ENCODE measurements at places on chromosomes 16 and 17. TPM values are rescaled to one million over a fixed set of nuclear protein-coding genes. Genes with fewer than 3 reads are reported as not detected.

DNA sequence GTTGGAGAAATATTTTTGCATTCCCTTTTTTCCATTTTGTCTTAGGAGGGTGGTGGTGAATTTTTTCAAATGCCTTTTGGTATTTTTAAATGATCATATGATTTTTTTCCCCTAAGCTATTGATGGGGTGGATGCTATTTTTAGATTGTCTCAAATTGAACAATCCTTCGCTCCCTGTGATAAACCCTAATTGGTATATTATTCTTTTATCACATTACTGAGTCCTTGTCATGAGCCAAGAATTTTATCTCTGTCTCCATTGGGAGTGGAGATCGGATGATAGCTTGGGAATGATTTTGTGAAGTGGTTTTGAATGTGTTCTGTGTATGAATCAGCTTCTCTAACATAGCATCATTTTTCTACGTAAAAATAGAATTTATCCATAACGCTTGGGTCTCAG is 15.4 kb downstream of the NECAB2 start:
- H3K4me3 ChIP-seq: no peak overlapping the region
- DNase-seq: no peak
- H3K36me3 ChIP-seq: no peaks in the 10 kb centered on the region
- H3K27me3 ChIP-seq: peaks cover 36% of the 10 kb centered on the region

WSCD1 gene
- total RNA-seq: 0.45 TPM

GRCh38 chr17:76268015-76268749 is 3.0 kb downstream of the UBALD2 start:
- peak overlapping the region; percentile 90 for H3K4me3 ChIP-seq
- H3K4me1 ChIP-seq: peaks cover 26% of the 10 kb centered on the region
- no peak for DNase-seq
- H3K36me3 ChIP-seq: peaks cover 84% of the 10 kb centered on the region

DNA sequence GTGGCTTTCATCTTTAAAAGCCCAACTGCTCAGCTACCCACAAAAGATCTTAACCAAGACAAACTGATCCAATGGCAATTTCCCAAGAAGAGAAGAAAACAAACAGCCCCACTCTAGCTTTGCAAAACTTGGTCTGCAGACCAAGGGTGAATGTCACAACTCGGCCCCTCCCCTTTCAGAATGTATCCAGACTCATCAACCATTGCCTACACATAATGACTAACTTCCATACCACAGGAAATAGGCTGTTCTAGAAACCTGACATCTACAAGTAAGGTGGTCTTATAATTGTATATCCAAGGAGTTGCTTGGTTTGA is 16.0 kb downstream of the DCUN1D3 start:
- peak overlapping the region; percentile 4 for H3K27ac ChIP-seq
- H3K36me3 ChIP-seq: peaks cover 4% of the 10 kb centered on the region
- DNase-seq: no peak
- H3K27me3 ChIP-seq: no peaks in the 10 kb centered on the region
- peaks cover 63% of the 10 kb centered on the region for H3K4me1 ChIP-seq
- no peak overlapping the region for H3K4me3 ChIP-seq

FOXL1 gene
- total RNA-seq: 14.5 TPM
